Activated CD8-positive, alpha-beta memory T cell treated with anti-CD3 and anti-CD28 coated beads for 1 hour (primary cell): ENCODE measurements at places on chromosomes 13 and 19.

GRCh38 chr13:25645681-25646080, 273.9 kb downstream of the ATP8A2 start:
- no peak for DNase-seq

GRCh38 chr19:16073481-16073880, 2.8 kb upstream of the TPM4 start:
- DNase-seq: no peak

DNA sequence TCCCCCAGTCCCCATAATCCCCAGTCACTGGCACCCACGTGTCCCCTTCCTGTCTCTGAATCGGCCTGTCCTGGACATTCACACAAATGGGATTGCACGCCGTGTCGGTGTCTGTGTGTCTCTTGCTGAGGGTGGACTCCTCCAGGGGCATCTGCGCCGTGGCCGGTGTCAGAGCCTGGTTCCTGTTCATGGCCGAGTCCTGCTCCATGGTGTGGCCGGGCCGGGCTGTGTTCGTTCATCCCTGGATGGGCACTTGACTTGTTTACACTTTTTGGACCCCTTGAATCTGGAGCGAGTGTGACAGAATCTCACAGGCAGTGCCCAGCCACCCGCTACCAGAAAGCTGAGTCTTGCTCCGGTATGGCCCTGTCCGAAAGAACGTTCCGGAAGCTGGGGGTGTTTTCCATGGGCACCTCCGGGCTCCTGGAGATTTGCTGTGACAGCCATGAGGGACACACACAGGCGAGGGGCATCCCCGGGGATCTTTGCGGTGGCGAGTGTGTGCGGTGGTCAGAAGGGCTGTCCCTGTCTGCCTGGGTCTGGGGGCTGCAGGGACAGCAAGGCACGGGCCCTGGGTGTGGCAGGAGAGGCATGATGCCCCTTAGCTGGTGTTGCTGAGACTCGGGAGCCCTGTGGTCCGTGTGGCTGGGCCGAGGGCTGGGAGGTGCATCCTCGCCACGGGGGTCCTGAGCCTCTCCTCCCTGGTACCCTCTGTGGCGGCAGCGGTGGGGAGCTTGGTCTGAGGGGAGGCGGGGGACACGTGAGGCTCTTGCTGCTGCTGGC, 6.4 kb upstream of the MEX3D start:
- DNase-seq: no peak

DNA sequence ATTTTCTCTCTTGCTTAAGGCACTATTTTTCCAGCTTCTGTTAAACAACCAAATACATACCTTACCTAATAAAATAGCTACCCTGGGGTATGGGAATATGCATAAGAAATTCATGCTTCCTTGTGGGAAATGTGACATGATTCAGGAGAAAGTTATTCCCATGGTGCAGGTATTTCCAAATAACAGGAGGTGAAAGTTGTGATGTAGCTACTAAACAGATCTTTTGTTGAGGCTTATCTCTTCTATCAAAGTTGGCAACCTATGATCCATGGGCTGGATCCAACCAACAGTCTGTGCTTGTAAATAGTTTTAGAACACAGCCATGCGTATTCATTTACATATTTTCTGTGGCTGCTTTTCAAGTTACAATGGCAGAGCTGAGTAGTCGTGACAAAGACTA, 177.8 kb upstream of the NBEA start:
- DNase-seq: no peak

DNA sequence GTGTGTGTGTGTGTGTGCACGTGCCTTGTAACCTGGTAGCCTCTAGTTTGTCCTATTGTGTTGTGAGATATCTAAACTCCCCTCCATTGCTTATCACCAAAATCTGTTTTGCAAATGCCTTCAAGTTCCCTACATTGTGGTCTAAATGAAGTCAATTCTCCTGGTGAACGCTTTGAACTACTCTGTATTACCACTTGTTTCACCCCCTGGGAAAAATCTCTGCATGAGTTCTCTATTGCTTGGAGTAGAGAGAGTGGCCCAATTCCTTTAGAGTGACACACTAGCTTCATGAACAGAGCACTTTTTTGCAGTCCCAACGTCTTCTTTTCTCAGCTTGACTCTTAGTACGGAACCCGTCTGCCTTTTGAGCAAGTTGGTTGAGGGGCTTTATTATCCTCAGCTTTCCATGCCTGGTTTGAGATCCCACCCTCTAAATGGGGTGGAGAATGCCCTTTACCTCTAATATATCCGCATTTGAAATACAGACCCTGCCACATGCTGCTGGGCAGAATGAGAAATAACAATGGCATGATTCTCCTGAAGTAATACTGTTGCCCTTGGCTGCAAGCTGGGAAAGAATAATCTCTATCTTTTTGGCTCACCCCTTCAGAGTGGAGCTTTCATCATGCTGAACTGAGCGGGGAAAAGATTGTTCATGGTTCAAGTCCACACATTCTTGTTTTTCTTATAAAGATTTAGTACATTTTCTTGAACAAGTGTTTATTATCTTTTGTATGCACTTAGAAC, 2545.3 kb downstream of the PCDH9 start:
- DNase-seq: no peak
